ENCODE measurements at places on chromosomes 13 and 19.
A peak's percentile ranks its signal among the peaks of the same experiment; 100 is the strongest.

DNA sequence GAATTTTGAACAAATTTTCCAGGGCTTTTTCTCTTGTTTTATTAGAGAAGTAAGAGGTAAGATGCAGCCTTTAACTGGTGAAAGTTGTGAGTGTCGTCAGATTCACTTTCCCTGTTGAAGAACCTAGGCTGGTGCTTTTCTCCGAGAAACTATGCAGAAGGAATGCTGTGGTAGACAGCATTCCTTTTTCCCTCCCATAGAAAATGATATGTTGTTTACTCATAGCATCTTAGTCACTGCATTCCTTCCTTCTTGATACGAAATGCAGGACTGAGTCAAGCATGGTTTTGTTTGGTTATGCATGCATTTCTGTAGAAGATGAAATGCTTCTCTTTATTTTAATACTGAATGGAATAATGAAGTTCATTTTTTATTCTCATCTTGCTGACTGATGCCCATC, 3.4 kb downstream of the ITGBL1 start:
- peak; percentile 61 for DNase-seq

DNA sequence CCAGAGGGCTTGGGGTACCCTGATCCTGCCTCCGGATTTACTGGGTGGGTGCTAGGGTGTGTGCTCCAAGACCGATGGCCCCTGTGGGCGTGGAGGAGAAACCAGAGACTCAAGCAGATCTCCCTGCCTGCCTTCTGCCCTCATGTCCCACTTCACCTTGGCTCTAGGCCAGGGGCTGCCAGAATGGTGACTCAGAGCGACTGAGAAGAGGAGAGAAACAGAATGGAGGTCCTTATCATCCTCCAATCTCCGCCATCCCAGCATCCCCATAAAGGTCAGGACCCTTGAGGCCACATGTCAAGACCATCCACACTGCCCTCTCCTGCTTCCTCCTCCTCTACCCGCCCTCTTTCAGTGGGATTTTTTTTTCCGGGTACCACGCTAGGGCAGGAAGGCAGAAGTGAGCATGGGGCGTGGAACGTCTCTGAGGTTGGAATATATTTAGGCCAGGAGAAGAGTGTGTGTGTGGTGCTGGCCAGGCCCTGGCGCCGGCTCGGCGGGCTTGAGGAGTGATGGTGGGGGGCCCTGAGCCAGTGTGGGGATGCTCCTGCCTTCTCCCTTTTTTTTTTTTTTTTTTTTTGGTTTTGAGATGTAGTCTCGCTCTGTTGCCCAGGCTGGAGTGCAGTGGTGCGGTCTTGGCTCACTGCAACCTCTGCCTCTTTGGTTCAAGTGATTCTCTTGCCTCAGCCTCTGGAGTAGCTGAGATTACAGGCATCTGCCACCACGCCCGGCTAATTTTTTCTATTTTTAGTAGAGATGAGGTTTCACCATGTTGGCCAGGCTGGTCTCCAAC, 22.3 kb downstream of the IER2 start:
- peak; percentile 94 for DNase-seq

- DNase-seq, result no peak
Observed at GRCh38 chr19:52785506-52785905, 1.1 kb downstream of the ZNF600 start.

- DNase-seq, result peak; percentile 47
Observed at GRCh38 chr19:3073931-3074595, 11.8 kb upstream of the TLE5 start.

DNA sequence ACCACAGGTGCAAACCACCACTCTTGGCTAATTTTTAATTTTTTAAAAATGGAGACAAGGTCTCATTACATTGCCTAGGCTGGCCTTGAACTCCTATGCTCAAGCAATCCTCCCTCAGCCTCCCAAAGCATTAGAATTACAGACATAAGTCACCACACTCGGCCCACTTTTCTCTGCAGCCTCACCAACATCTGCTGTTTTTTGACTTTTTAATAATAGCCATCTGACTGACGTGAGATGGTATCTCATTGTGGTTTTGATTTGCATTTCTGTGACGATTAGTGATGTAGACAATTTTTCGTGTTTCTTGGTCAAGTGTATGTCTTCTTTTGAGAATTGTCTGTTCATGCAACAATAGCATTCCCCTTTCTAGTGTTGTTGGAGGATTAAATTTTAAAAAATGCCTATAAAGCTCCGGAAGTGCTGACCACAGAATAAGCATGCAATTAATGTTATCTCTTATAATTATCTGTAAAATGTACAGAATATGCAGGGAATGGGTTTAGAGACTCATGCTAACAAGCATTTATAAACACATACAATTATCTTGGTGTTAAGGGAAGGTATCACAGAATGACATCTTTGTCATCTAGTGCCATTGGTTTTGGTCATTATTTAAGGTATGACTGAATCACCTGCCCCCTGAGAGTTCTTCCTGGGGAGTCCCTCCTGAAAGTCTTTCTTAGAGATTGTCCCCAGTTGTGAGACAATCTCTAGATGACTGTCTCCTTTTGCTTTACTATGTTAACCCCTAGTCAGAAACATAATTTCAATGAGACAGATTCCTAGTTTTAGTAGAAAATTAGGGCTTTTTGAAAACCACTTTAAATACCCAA, 118.5 kb upstream of the SERTM1 start:
- DNase-seq, result no peak

DNA sequence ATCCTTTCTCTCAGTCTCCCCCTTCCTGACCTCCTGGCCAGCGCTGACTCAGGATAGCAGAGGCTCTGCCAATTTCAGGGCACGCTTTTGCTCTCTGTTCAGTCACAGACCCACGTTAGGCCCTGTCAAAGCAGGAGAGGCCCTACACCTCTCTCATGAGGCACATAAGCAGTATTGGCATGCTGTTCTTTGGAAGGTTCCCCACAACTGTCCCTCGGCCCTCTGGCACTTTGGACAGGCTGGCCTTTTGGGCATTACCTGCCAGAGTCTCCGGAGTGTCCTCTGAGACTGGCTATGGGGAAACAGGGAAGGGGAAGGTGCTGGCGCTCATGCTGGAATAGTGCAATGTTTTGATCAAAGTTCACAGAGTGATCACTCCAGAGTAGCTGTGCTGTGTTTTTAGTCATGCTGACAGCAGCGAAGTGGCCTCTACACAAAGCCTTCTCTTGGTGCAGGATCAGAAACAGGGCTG, 23.7 kb upstream of the UBE2L5 start:
- no peak for DNase-seq

- DNase-seq, result no peak
Observed at GRCh38 chr19:30864391-30865215, 484.6 kb downstream of the TSHZ3 start.

DNA sequence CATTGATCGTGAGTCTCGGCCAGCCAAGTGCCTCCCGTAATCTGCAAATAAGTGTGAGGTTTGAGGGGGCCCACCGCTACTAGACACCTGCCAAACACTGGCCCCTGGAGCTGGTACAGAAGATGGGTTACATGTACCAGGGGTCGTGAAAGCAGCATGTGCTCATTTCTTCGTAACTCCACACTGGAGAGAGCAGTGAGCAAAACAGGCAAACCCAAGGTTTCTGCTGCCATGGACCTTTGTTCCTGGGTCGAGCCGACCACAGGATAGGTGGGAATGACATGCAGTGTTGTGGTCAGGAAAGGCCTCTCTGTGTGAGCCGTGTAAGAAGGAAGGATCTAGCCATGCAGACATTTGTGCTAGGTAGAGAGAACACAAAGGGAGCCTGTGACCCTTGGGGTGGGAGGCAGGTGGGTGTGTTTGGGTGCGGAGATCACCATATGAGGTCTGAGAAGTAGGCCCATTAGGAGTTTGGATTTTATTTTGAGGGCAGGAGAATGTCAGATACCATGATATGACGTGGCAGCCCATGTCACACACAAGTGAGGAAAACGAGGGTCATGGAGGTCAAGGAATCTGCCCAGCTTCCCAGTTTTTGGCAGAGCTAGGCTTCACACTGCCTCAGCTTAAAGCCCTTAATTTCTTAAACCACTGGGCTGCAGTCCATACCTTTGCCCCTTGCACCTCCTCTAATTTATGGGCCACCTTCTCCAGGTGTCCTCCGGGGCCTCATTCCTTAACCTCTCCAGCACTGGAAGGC, 919 bp downstream of the GTF3A start:
- DNase-seq, result no peak

GRCh38 chr19:17331045-17331558, 3.6 kb downstream of the ANO8 start:
- DNase-seq, result no peak

All from SJSA1 (cell line).